ENCODE measurements at places on chromosomes 4 and X.
A peak's percentile ranks its signal among the peaks of the same experiment; 100 is the strongest.

DNA sequence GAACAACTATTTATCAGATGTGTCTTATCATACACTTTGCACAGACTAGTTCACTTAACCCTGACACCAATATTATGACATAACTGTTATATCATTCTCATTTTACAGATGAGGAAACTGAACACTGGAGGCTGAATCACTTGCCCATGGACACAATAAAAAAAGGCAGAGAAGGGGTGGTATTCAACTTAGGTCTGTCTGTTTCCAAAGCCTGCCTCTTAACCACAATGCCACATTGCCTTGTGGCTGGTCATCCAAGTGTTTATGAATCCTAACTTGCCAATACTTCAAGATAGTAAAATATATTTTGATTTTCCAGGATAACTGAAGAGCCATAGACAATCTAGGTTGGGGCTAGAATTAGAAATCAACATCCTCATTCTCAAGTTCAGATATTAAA lies 327.8 kb downstream of the NR3C2 start:
- DNase-seq, result no peak

- no peak for DNase-seq
These were observed 542.8 kb downstream of the GALNTL6 start for GRCh38 chr4:172356016-172356415.

DNA sequence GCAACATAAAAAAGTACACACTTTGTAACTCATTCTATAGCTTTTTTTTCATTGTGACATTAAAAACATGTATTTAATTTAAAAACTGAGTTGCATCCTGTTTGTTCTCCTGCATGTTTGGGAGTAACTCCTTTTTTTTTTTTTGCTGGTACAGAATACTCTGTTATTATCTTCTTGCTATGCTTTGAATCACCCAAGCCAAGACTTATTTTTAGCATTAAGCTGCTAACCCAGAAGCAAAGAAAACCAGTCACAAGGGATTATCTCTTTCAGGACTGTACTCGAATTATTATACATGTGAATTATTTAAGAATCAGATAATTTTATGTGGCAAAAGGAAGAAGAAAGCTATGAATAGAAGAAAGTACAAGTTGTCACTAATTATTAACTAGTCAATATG lies 194.9 kb downstream of the ADAMTS3 start:
- no peak for DNase-seq

- no peak for DNase-seq
These were observed 11.2 kb downstream of the ADAM29 start for GRCh38 chr4:174929346-174929745.

DNA sequence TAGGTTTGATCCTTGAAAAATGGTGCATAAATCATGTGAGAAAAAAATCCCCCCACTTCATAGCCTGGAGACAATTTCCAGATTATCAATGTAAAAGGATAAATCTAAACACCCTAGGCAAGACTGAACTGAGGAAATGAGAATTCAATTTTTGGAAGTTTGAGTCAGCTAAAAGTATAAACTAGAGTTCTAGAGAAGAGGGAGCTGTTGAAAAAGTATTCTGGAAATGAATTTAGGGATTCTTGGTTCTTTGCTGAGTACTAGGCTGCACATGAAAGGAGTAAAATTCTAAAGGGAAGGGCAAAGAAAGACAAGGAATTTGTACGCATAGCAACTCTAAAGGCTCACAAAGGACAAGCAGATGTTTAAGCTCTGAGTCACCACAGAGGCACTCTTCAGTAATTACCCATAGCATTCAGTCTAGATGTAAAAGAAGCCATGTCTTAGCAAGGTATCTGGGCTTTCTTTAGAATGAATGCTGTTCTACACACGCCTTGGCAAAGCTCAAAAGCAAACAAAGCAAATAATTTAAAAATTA lies 896.5 kb downstream of the PDHA2 start:
- no peak for DNase-seq

GRCh38 chr4:68021185-68021584 lies 57.9 kb upstream of the TMPRSS11A start:
- DNase-seq, result no peak

DNA sequence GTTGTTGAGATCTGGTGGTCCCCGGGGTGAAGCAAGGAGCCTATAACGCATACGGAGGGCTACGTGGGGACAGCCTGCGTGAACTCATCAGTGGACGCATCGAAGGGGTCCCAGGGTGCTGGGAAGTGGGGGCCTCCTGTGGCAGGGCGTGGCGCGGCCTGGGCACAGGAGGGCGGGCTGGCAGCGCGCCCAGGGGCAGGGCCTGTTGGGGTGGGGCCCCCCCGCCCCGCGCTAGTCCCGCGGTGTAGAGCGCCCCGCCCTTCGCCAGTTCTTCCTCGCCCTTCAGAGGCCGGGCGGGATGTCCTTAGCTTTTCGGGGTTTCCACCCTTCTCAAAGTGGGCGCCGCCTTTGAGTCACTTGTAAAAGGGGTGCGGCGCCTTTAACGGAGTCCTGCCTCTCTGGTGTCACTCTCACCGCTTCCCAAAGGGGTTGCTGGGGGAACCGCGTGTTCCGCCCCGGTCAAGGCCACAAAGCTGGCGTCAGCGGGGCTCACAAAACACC lies 632 bp downstream of the PLP2 start:
- DNase-seq, result peak; percentile 59

DNA sequence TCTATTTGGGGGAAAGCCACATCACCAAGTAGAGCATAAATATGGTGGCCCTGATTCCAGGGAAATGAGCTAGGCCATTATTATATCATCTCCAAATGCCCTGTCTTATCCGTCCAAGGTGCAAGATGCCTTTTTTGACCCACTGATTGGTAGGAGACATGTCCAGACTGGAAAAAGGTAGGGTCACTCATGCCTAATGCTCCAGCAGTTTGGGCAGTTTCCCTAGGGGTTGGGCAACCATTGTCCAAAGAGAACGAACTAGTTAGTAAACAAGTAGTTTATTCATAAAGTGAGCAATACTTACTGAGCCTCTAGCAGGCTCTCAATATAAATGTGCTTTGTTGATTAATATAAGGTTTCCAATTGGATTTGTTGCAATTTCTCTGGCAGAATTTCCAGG lies 6.2 kb downstream of the FHDC1 start:
- no peak for DNase-seq

All from stimulated activated CD8-positive, alpha-beta memory T cell treated with anti-CD3 and anti-CD28 coated beads, Interleukin-4, amount 100 ng/mL, for 24 hours (primary cell).